ENCODE measurements at places on chromosomes 5 and 9.

- no peak for DNase-seq
Measured at GRCh38 chr5:126998895-126999570, 31.3 kb downstream of the MARCHF3 start.

DNA sequence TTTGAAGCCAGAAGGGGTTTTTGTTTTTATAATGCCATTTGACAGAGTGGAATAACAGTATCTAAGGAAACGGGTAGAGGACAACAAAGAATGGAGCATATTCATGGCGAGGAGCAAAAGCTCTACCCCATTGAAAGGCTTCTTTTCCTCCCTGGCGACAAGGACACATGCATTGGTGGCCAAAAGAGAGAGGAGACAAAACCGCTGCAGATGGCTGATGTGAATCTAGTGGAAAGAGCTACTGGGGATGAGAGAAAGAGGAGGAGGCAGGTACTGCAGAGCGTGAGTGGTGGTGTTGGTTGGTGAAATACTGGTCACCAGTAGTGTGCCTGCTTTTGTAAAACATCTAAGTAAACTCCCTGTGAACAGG lies 491 bp downstream of the APC start:
- DNase-seq = no peak

GRCh38 chr9:22175972-22176545 lies 167.0 kb upstream of the CDKN2B start:
- no peak for DNase-seq

- peak; percentile 67 for DNase-seq
Measured at GRCh38 chr9:136283291-136284235, 20.3 kb downstream of the CCDC187 start.

DNA sequence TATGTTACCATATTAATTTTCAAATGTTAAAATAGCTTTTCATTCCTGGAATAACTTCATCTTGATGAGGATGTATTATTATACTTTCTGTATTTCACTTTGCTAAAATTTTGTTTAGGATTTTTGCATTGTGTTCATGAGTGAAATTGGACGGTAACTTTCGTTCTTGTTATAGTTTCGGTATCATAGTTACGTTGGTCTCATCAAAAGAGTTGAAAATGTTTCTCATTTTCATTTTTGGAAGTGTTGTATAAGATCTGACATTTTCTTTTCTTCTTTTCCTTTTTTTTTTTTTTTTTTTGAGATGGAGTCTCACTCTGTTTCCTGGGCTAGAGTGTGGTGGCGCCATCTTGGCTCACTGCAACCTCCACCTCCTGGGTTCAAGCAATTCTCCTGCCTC lies 20.0 kb downstream of the PRRT1B start:
- no peak for DNase-seq

GRCh38 chr5:150400316-150401075 lies 12.2 kb downstream of the CD74 start:
- no peak for DNase-seq

GRCh38 chr5:61330845-61331406 lies 1.1 kb upstream of the ZSWIM6 start:
- peak; percentile 90 for DNase-seq

GRCh38 chr5:142466195-142466971 lies 141.6 kb upstream of the SPRY4 start:
- DNase-seq = no peak

DNA sequence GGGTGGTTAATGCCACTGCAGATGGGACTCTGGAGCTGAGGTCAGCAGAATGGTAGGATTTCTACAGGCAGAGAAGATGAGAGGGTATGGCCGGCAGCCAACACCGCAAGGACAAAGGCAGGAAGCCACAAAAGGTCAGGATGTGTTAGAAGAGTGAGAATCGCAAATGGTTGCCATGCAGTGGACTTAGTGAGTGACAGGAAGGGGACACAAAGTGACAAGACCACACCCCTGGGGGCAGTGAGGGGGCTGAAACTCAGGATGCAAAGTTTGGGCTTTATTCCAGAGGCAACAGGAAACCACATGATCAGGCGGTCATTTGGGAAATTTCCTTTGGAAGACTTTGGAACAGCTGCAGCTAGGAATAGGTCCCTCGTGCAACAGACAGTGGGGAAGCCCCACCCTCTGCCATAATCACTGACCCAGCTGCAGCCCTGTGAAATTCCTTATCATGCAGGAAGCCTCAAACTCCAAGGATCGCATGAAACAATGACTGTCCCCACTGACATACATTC lies 14.2 kb upstream of the CCDC180 start:
- no peak for DNase-seq

DNA sequence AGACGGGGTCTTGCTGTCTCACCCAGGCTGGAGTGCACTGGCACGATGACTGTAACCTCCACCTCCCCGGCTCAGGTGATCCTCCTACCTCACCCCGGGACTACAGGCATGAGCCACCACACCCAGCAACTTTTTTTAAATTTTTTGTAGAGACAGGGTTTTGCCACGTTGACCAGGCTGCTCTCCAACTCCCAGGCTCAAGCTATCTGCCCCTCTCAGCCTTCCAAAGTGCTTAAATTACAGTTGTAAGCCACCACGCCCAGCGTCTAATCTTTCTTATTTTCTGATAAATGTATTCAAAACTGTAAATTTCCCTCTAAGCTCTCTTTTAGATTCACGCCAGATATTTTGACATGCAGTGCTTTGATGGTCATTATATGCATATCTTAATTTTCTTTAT lies 10.3 kb downstream of the FRRS1L start:
- DNase-seq = no peak

- no peak for DNase-seq
Measured at GRCh38 chr9:107251756-107252322, 31.2 kb upstream of the RAD23B start.

- no peak for DNase-seq
Measured at GRCh38 chr5:61283471-61283870, 48.6 kb upstream of the ZSWIM6 start.

- no peak for DNase-seq
Measured at GRCh38 chr5:6046296-6046967, 331.9 kb downstream of the MED10 start.

DNA sequence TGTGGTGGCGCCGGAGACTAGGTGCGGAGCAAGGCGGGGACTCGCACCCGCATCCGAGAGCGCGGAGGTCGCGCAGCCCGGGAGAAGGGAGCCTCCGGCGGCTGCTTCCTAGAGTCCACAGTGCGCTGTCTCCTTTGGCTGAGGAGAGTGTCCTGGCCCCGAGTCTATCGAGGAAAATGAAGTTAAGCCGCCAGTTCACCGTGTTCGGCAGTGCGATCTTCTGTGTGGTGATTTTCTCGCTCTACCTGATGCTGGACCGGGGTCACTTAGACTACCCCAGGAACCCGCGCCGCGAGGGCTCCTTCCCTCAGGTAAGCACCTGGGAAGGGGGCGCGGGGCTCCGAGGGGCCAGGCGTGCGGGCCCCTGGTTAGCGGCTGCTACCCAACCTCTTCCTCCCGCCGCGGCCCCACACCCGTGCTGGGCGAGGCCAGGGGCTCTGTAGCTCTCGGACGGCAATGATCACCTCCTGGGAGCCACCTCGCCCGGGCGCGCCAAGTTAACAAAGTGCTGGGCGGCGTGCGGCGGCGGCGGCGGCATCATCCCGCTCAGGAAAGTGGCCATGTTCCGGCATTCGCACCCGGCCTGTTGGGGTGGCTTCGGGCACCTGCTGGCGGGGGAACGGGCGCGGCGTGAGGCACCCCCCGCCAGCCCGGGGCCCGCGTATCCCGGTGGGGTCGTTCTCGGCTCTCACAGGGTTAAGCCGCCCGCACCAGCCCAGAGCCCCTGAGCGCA lies 681 bp downstream of the MAN2A1 start:
- peak; percentile 28 for DNase-seq

DNA sequence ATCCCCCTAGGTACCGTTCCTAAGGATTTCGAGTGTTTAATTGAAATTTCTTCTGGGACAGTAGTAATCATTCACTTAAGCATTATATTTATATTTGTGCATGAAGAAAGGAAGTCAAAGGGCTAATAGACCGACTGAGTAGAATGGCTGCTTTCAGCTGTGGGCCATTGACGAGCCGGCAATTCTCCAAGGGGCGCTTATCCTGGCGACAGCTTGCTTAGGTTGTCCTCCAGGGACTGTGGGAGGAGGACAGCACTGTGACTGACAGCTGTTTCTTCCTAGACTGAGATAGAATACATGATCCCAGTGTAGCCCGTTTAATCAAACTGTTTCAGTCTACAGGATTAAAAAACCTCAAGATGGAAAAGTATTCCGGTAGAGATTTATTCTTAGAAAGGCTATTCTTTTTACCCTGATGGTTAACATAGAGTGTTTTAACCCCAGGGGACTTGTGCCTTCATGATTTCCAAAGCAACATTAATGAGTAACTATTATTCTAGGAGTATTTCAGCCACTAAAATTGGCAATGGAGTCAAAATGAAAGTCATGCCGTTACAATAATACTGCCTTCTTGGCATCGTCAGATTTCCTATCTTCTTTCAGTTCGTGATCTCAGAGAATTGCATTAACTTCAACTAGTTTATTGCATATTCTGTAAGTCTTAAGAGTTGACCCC lies 943.1 kb upstream of the WWC1 start:
- DNase-seq = no peak

GRCh38 chr9:127098916-127099553 lies 23.4 kb downstream of the ANGPTL2 start:
- DNase-seq = no peak

- peak; percentile 26 for DNase-seq
Measured at GRCh38 chr5:10352430-10353240, 860 bp upstream of the MARCHF6 start.

- DNase-seq = no peak
Measured at GRCh38 chr9:116278326-116278725, 124.7 kb downstream of the PAPPA start.

DNA sequence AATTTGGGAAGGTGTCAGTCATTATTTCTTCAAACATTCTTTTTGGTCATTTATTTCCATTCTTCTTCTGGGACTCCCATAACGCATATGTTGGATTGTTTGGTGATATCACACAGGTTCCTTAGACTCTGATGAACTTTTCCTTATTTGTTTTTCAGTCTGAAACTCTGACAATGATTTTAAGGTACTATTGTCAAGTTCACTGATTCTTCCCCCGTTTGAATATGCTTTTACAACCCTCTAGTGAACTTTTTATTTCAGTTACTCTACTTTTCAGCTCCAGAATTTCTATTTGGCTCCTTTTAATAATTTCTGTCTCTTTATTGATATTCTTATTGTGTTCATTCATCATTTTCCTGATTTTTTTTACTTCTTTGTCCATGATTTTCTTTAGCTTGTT lies 92.5 kb upstream of the RORB start:
- no peak for DNase-seq

DNA sequence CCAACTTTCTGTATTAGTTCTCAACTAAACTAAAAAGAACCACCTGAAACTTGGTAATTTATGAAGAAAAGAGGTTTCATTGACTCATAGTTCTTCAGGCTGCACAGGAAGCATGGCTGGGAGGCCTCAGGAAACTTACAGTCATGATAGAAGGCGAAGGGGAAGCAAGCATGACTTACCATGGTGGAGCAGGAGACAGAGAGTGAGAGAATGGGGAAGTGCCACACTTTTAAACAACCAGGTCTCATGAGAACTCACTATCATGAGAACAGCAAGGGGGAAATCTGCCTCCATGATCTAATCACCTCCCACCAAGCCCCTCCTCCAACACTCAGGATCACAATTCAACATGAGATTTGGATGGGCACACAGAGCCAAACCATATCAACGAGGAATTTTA lies 123.5 kb downstream of the DEPDC1B start:
- DNase-seq = no peak

- no peak for DNase-seq
Measured at GRCh38 chr9:120870206-120870605, 6.8 kb downstream of the PHF19 start.

- no peak for DNase-seq
Measured at GRCh38 chr9:133008824-133009223, 22.0 kb upstream of the GTF3C5 start.

DNA sequence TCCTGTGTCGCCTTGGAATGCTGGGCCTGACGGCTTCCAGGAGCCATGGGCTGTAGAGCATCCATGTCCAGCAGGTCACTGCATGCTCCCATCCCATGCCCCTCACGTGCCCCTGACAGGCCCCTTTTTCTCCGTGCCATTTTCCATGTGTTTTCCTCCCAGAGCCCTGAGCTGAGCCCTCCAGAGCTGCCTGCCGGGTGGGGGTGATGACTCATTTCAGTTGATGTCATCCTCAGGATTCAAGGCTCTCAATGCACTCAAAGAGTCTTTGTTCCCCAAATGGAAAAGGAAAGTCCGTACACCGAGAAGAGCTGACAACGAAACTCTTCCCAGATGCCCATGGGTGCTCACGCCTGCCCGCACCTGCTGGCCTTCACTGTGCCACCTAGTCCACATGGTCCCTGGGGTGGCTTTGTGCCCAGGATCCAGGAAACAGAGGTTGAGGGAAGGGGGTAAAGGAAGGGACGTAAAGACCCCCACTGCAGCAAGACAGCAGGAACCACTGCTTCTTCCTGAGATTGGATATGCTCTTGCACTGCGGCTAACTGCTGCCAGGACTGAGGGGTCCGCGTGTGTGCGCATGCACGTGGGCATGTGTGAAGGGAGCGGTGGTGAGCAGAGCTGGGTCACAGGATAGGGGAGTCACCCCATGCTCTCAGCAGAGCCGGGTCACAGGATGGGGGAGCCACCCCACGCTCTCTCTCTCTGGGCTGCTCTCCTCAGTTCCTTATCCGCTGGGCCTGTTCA lies 27.6 kb downstream of the COL15A1 start:
- DNase-seq = no peak

DNA sequence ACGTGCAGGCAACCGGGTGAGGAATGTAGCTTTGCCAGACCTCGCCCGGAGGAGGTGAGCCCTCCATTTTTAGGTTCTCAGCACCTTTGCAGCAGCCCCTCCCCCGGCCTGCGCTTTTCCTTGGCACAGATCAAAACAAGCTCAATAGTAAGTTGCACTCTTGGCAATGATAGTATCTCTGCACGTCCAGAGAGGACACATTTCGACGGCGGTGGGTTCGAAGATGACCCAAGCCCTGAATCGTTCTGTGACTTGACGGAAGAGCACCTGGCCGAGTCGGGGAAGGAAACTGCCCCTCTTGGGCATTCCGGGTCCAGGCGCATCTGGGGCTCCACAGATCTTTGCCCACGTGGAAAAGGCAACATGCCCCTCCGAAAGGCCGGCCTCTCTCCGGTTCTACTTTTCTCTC lies 904 bp downstream of the GDNF start:
- DNase-seq = no peak

- DNase-seq = no peak
Measured at GRCh38 chr5:94908889-94909480, 290.5 kb downstream of the SLF1 start.

- DNase-seq = no peak
Measured at GRCh38 chr9:127210851-127211730, 53.5 kb upstream of the GARNL3 start.

GRCh38 chr5:125725691-125726090 lies 697.5 kb upstream of the GRAMD2B start:
- no peak for DNase-seq

Data from T-helper 2 cell (primary cell).